ENCODE measurements at places on chromosomes 1 and 21. TPM values are rescaled to one million over a fixed set of nuclear protein-coding genes. Genes with fewer than 3 reads are reported as not detected.

DNA sequence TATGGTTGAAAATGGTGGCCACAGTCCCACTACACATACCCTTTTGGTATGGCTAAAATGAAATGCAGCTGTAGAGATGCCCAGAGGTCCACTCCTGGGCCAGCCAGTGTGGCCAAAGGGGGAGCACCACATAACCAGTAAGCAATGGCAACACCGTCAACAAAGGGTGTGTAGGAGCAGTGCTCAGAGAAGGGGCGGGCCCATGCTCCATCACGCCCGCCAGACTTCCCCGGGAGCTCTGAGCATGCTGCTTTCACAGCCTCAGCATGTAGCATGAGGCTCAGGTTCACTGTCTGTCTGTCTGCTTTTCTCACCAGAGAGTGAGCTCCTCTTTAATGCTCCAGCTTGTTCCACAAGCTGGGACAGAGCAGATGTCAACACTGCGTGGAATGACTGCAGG is 537.6 kb downstream of the MATN1 start:
- H3K27ac ChIP-seq = no peak overlapping the region
- no peaks in the 10 kb centered on the region for H3K4me1 ChIP-seq
- H3K27me3 ChIP-seq = no peaks in the 10 kb centered on the region
- H3K4me3 ChIP-seq = no peak overlapping the region
- no peak for DNase-seq

DNA sequence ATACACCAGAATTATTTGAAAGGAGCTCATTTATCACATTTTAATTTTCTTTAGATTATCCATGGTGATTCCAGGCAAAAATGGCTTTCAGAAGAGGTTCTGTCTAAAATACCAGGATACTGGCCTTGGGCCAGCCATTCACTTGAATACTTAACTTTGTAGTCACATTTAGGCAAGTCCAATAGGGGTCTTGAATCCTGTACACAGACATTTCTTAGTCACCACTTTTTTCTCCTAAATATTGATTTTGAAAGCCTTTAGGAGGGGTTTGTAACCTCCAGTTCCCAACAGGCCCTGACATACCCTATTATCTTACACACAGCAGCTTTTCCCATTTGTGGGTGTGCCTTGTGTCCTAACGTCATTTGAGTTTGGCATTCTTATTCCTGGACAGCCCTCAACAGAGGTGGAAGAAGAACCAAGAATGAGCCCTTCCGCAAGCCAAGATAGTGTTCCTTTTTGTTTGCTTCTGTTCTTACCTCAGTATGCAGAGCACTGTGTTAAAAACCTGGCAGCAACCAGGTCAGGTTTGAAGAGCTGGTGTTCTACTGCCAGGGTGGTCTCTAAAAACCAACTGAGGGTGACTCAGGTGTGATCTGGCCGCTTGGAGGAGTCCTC is 19.5 kb downstream of the MAP3K7CL start:
- H3K27ac ChIP-seq = peak overlapping the region; percentile 73
- H3K36me3 ChIP-seq = no peaks in the 10 kb centered on the region
- no peaks in the 10 kb centered on the region for H3K27me3 ChIP-seq
- no peak overlapping the region for H3K4me3 ChIP-seq

DNA sequence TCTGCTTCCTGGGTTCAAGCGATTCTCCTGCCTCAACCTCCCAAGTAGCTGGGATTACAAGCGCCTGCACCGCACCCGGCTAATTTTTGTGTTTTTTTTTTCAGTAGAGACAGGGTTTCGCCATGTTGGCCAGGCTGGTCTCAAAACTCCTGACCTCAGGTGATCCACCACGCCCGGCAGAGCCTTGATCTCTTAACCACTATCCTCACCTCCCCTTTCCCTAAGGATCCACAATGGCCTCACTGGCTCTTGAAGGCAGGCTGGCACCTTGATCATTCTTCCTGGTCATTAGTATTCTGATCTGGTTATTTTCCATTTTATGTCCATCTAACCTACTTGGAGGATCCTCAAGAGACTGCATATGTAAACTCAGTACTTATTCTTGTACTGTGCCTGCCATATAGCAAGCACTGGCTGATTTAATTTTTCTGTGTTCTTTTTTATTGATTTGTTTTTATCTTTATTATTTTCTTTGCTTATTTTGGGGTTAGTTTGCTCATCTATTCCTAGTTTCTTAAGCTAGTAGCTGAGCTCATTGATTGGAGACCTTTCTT is 6.3 kb downstream of the RCC1 start:
- H3K27me3 ChIP-seq = no peaks in the 10 kb centered on the region
- DNase-seq = no peak
- H3K27ac ChIP-seq = no peak overlapping the region

DNA sequence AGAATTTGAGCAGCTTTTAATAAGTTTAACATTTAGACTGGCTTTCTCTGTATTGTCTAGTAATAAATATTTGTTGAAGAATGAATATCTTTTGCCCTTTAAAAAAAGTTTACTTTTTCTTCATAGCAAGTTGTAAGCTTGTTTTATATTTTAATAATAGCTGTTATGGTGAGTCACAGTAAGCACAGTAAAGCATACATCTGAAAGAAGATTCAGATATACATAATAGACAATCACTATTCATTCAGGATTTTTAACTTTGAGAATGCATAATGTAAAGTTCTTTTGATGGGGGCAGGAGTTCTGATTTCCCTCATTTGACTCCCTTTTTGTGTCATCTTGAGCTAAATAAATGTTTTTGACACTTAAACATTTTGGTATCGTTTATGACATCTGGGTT is 66.0 kb downstream of the ZMYM4 start:
- no peaks in the 10 kb centered on the region for H3K27me3 ChIP-seq
- no peaks in the 10 kb centered on the region for H3K36me3 ChIP-seq
- H3K4me1 ChIP-seq = no peaks in the 10 kb centered on the region
- no peak for DNase-seq
- H3K27ac ChIP-seq = no peak overlapping the region
- H3K4me3 ChIP-seq = no peak overlapping the region

DNA sequence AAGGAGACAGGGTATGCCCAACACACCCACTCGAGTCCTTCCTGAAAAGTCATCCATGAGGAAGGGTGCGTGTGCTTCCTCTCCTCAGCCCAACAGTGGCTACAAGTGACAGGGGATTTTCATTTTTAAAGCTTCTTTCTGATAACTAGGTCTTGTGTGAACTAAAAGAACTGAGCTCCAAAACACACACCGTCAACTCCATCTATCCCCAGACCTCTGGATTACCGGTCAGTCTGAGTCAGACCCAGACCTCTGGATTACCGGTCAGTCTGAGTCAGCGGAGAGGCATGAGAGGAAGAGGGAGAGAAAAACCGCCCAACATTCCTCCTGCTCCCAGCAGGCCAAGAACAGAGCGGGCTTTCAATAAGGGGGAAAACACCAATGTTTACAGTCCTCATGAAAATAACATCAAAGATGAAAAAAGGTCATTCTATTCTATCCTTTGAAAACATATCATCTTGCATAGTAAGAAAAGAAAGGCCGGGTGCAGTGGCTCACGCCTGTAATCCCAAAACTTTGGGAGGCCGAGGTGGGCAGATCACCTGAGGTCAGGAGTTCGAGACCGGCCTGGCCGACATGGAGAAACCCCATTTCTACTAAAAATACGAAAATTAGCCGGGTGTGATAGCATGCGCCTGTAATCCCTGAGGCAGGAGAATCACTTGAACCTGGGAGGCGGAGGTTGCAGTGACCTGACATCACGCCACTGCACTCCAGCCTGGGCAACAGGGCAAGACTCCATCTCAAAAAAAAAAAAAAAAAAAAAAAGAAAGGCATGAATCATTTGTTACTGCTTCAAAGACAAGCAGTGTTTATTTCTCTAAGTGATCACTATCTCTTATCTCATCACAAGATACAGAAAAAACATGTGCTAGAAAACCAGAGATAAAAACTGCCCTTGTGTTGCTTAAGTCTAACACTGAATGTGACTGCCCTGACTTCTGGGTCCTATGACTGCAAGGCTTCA is 3.4 kb downstream of the PTTG1IP start:
- peaks cover 71% of the 10 kb centered on the region for H3K4me1 ChIP-seq
- peak overlapping the region; percentile 90 for H3K4me3 ChIP-seq
- DNase-seq = peak; percentile 63
- no peaks in the 10 kb centered on the region for H3K27me3 ChIP-seq

GRCh38 chr1:109627692-109628399 is 8.2 kb downstream of the AMPD2 start:
- no peak overlapping the region for H3K4me3 ChIP-seq
- no peaks in the 10 kb centered on the region for H3K27me3 ChIP-seq
- DNase-seq = no peak
- H3K36me3 ChIP-seq = no peaks in the 10 kb centered on the region
- H3K4me1 ChIP-seq = no peaks in the 10 kb centered on the region

GRCh38 chr1:61013946-61014667 is 68.3 kb upstream of the NFIA start:
- H3K36me3 ChIP-seq = no peaks in the 10 kb centered on the region
- peaks cover 10% of the 10 kb centered on the region for H3K4me1 ChIP-seq

DNA sequence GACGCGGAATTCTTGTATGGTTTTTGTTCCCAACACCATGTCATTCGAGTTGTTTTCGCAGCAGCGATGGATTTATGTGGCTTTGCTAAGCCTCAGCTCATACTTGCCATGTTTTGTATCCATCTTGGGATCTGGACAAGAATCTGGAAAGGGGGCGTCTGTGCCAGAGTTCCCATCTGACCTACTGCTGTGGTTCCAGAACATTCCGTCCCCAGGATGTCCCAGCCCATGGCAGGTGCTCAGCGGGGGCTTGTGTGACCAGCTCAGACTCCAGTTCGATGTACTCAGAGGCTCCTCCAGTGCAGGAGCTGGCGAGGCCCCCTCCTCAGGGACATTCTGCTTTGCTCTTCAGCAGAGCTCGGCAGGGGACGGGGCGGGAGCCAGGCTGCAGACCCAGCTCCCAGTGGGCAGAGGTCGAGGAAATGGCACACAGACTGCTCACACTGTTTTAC is 24.0 kb upstream of the ADARB1 start:
- no peak overlapping the region for H3K4me3 ChIP-seq
- no peaks in the 10 kb centered on the region for H3K36me3 ChIP-seq
- H3K27ac ChIP-seq = peak overlapping the region; percentile 83
- peaks cover 43% of the 10 kb centered on the region for H3K4me1 ChIP-seq

DNA sequence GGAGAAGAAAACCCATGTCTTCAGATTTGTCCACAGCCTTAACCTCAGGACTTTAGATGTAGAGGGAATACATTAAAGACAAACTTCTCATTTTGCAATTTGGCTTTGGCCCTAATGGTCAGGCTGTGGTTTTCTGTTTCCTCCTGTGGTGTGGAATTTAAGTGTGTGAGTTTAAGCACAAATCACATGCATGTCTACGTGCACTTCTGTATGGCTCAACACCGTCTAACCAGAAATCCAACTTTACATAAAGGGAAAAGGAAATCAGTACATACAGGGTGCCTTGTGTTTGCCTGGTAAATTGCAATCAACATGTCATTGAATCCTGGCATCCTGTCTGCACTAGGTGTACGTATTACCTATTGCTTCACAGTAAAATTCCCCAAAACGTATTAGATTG is 1.2 kb upstream of the ZNF124 start:
- DNase-seq = no peak
- H3K27ac ChIP-seq = no peak overlapping the region
- H3K36me3 ChIP-seq = no peaks in the 10 kb centered on the region
- no peaks in the 10 kb centered on the region for H3K4me1 ChIP-seq
- H3K27me3 ChIP-seq = no peaks in the 10 kb centered on the region

DNA sequence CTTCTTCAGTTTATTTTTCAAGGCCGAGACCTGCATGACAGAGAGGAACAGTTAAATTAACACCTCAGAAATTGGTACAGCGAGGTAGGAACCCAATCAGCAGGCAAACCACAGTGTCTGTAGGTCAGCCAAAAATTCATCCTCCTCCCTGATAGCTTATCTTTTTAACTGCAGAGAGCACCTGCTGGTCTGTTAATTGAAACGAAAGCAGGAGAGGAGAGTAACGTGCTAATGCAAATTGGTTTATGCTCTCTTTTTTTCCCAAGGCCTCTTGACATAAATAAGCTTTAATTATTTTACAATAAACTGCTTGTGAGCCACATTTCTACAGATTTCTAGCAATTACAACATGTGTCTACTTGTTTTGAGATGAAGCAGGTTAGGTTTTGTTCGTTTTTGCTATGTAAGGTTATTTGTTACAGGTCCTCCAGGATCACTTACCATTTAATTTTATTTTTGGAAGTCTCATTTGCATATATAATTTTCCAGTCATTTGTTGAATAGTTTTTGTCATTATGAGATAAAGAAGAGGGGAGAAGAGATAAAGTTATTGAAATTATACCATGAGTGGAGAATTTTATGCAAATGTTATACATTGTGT is 179.9 kb downstream of the DENND1B start:
- H3K36me3 ChIP-seq = no peaks in the 10 kb centered on the region
- no peak overlapping the region for H3K27ac ChIP-seq
- no peak for DNase-seq
- no peak overlapping the region for H3K4me3 ChIP-seq
- no peaks in the 10 kb centered on the region for H3K27me3 ChIP-seq

DNA sequence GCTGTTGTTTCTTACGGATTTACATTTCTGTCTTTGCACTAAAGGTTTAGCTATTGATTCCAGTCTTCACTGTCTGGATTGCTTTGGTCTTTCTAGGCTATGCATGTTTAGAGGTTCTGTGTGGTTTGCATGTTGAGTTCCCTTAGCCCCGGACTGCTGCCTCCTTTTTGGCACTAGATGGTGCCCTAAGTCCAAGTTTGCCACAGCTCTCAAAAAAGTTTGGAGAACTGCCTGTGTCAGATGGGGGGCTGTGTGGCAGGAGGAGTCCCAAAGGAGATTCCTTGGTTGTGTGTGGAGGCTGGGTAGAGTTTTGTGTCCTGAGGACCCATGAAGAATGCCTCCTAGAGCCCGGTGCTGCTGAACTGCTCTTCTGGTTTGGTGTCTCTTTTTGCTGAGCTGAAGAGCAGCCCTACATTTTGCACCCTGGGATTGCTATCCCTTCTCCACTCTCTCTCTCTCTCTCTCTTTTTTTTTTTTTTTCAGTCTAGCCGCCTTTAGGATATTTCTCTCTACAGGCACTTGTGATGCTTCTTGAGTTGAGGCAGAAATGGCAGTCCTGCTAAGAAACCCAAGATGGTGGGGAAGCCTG is 74.4 kb downstream of the PTGS2 start:
- H3K27me3 ChIP-seq = no peaks in the 10 kb centered on the region
- H3K4me1 ChIP-seq = no peaks in the 10 kb centered on the region
- H3K36me3 ChIP-seq = no peaks in the 10 kb centered on the region
- H3K27ac ChIP-seq = no peak overlapping the region
- no peak for DNase-seq

The MEX3A gene
- 0.10 TPM for total RNA-seq

The PTPN7 gene
- total RNA-seq = 1.0 TPM

The ZNF695 gene
- not detected for total RNA-seq

The PDZK1 gene
- not detected for total RNA-seq

The AIM2 gene
- not detected for total RNA-seq

Measured in psoas muscle (tissue), 8 donors.